ENCODE measurements at places on chromosomes 5 and 9.

DNA sequence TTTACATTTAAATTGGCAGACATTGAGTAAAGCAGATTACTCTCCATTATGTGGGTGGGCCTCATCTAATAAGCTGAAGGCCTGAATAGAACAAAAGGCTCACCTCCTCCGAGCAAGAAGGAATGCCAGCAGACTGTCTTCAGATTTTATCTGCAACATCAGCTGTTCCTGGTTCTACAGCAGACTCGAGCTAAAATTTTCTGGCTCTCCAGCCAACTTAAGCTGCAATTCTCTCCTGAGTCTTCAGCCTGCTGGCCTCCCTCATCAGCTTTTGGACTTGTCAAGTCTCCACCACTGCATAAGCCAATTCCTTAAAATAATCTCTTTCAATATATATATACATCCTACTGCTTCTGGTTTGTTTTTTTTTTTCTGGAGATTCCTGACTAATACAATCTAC lies 12.5 kb downstream of the TRPM3 start:
- no peak for DNase-seq

- DNase-seq: no peak
Observed at GRCh38 chr5:139677736-139678613, 29.8 kb downstream of the CXXC5 start.

DNA sequence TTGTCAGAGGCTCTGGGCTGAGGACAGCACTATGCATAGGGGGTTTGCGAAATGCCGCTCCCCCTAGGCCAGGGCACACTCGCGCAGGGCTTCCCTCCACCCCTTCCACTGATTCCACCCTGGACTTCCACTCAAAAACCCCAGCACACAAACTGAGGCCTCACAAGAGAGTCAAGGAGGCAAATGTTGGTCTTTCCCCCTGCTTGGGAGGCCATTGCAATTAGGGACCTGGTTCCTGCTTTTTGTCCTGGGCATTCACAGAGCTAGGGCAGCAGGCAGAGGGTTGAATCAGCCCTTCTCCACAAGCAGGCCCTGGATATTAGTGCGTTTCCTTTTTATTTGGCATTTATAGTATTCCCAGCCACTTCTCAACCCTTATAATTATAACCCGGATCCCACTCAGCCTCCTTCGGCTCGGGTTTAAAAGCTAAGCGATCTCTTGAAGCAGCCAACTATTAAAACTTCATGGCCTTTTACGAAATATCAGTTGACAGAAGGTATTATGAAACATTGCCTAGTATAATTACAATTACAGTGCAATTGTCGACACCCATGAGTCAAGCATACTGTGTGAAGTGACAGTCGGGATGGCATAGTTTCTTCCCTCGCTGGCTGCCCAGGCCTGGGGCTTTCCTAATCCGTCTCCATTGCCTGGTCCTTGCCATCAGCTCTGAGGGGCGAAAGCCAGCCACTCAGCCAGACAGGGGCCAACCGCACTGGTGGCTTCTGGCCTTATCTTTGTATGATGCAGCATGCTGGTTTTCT lies 285.5 kb upstream of the MAP3K1 start:
- DNase-seq: no peak

GRCh38 chr5:113024076-113024697 lies 47.6 kb downstream of the DCP2 start:
- DNase-seq: no peak

DNA sequence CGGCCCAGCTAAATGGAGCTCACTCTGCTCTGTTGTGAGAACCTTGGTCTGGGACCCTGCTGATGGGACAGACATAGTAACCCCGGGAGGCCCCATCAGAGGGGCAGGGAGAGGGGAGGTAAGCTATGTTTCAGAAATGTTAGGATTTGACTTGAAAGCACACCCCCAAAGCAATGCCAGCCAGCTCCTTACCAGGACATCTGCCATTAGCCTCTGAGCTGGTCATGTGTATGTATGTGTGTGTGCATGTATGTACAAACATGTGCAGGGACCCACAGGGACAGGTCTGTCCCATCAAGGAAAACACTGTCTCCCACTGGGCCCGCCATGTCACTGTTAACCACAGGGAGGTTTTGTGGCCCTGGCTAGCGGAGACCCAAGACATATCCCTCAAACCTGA lies 14.5 kb downstream of the SLC22A4 start:
- DNase-seq: no peak

GRCh38 chr9:99828417-99829176 lies 6.9 kb downstream of the NR4A3 start:
- no peak for DNase-seq

DNA sequence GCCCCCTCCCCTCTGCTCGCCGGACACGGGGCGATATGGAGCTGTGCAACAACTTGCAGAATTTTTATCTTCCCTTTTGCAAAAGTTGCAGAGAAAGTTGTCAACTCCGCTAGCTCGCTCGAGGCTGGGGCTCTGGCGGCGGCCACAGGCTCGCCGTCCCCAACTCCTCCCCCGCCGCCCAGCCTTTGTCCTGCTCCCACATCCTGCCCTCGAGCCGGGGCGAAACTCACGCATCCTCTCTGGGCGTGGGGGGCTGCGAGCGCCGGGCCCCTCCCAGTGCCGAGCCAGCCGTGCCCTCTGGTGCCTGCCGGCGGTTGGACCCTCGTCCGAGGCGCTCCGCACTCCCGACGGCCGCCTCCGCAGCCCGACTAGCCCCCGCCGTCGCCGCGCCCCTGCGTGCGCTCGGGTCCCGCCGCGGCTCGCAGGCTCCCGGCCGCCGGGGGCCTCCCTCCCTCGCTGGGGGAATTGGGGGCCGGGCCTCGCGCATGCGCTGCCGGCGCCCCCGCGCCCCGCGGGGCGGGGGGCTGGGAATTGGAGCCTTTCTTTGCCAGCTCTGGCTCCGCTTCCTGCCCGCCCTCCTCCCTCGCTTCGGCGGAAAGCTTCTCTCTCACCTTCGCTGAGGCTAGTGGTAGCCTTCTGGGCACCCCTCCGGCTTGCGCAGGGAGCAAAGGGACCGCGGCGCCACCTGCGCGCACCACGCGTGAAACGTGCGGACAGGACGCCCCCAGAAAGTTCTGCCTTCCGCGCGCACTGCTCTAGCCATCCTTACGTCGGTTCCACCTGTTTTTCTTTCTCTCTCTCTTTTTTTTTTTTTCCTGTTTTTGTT lies at the start of gene CCNJL:
CCNJL (minus strand) TSS at position 431 of the 826 bp plus-strand sequence. CDS start 641 bp downstream, outside the sequence.
- no peak for DNase-seq

Measured in stimulated activated CD8-positive, alpha-beta memory T cell treated with anti-CD3 and anti-CD28 coated beads, Interleukin-4, amount 100 ng/mL, for 4 hours (primary cell).